AML-193 (cell line): ENCODE measurements at places on chromosomes 4 and X.
A peak's percentile ranks its signal among the peaks of the same experiment; 100 is the strongest.

GRCh38 chr4:152454398-152455011 lies 81.4 kb downstream of the FBXW7 start:
- peak; percentile 74 for DNase-seq

DNA sequence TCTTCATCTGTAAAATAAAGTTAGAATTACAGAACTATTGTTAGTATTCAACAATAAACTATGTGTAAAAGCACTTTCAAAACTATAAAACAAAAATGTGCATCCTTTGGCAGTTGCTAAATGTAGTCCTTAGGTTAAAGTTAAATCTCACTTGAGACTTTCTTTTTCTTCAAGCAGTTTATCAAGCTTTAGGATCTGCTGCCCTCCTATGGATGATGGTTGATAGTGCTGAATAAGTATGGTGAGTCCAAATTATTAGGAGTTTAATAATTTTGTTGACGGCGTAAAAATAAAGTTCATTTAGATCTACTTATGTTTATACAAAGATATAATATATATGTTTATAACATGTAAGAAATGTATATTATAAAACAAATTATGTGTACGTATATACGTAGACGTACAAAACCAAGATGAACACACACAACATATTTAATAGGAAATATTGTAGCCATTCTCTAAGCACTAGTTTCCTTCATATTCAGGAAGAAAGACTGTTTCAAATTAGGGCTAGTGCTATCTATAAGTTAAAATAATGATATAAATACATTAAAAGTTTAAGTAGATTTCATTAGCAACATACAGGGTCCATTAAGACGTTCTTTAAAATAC lies 22.3 kb downstream of the UGT2A2 start:
- DNase-seq = peak; percentile 35

- no peak for DNase-seq
These were observed 60.8 kb downstream of the AWAT2 start for GRCh38 chrX:69988955-69989394.

- DNase-seq = no peak
These were observed 82.5 kb upstream of the PITX2 start for GRCh38 chr4:110705440-110705782.

GRCh38 chr4:102623622-102624021 lies 122.5 kb downstream of the NFKB1 start:
- no peak for DNase-seq

DNA sequence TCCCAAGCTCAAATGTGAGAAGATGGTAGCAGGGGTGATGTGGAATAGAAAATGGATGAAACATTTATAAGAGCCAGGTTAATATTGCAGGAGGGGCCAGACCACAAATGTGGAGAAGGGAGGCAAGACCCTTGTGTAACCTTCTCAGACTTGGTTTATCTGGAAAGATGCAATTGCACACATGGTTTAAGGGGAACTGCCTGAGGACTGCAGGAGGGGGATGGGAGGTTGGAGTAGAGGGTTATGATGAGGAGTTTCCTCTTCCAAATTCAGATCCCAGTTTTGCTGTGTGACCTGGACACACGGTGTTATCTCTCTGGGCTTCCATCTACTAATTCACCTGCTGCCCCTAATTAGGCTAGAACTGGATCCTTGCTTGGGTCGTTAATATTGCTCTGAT lies 46.1 kb downstream of the RAB40AL start:
- DNase-seq = no peak

DNA sequence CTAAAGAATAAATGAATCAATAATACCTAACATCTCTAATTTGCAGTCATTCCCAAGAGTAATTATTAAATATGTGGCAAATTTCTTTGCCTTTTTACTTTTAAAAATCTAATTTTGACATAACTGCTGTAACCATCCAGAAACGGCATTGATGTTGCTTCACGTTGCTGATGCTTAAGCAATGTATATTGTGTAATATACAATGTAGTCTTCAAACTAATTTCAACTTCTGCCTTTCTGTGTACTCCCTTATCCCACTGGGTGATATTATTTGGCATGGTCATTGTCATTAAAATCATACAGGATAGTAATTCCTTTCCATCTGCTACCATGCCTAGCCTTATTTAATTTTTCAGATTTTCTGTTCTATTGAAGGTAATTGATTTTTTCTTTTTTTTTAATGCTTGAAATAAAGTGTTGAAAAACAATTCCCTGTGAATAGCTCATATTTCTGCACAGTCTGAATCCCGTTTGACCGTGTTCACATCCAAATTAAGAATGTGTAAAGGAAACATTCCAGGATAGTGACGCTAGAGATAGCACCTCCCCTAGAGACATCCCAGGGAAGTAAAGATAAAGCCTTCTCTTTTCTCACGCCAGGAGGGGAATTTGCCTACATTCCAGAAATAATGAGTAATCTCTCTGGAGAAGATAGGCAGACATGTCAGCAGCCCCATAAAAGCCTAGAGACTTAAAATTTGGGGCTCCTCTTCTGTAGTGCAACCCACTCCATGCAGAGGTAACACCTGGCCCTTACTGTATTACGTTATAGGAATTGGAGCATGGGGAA lies 8.6 kb downstream of the FAM200B start:
- peak; percentile 86 for DNase-seq

- no peak for DNase-seq
These were observed 47.9 kb downstream of the CHIC2 start for GRCh38 chr4:54016504-54016903.

- no peak for DNase-seq
These were observed 42.3 kb downstream of the STX18 start for GRCh38 chr4:4499438-4500123.

GRCh38 chr4:87179751-87180150 lies 40.7 kb downstream of the KLHL8 start:
- DNase-seq = no peak

DNA sequence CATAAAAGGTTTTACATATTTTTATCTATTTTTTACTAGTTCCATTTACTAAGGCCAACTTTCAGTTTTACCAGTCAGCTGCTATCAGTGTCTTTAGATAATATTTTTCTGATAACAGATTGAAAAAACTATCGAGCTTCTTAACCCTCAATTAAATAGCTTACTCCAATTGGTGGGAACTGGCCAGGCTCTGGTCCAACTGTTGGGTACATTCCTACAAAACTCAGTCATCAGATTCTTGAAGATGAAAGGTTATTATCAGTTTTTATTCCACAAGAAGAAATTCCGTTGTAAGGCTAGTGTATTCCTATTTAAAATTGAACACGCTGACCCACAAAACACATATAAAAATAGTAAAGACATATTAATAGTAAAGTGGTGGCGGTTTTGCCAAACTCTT lies 346.2 kb downstream of the MAPK10 start:
- DNase-seq = no peak

DNA sequence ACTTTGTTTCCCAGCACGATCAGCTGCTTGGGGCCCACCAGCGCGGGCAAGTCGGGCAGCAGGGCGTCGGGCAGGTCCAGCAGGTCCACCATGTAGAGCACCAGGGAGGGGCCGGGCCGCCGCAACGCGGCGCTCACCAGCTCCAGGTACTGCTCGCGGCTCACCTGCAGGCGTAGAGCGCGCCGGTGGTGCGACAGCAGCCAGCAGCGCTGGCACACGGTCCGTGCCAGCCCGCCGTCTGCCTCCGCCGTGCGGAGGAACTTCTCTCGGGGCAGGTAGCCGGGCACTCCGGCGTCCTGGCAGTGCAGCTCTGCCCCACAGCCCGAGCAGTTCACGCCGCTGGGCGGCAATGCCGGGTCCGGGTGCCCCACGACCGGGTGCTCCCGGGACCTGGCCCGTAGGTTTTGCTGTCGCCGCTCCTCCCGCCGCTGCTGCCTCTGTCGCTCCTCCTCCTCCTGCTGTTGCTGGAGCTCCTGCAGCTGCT lies 527 bp downstream of the NOA1 start:
- no peak for DNase-seq

DNA sequence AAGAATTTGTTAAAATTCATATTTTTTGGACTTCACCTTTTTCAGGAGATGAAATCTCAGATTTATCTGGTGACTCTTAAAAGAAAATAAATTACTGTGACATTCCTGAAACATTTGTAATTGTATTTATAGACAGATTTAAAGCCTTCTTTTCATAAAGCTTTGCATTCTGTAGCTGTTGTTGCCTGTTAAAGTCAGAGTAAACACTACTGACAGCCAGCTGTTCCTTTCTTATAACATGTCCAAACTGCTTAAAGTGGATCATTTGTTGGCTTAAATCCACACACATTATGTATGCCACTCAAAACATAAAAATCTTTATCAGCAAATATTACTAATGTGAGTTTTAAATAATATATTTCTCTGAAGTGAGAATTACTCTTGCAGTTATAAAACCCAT lies 157.5 kb downstream of the TECRL start:
- DNase-seq = no peak

DNA sequence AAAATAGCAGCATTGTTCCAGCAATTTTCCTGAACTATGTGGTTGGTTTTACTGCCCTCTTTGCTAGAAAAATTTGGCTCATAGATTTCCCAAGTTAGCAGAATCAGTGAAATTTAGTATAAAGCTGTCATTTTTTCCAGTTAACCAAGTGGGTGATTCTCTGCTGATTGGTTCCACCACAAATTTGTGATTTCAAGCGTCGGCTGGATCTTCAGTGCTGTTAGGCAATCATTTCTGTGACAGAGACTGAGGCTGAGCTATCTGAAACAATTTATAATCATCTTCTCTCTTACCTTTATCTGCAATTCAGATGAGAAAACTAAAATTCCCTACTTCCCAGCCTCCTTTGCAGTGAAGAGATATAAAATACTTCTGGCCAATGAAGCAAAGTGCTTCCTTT lies 68.6 kb upstream of the OTUD4 start:
- no peak for DNase-seq

DNA sequence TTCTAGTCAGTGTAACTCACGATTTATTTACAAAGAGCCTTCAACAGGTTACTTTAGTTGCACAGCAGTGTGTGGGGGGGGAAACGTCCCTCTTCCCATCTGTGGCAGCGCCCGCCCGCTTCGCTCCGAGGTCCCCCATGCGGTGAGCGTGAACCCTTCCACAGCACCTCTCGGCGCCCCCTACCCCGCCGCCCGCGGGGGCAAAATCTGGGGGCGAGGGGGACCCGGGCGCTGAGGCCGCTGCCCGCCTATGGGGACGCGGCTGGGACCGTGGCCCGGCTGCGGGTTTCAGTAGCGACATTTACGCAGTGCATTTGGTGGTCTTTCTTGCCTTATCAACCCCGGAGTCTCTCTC lies 6.4 kb downstream of the NKX6-1 start:
- no peak for DNase-seq
